ENCODE measurements at places on chromosomes 5 and 9. TPM values are rescaled to one million over a fixed set of nuclear protein-coding genes. Genes with fewer than 3 reads are reported as not detected.

DNA sequence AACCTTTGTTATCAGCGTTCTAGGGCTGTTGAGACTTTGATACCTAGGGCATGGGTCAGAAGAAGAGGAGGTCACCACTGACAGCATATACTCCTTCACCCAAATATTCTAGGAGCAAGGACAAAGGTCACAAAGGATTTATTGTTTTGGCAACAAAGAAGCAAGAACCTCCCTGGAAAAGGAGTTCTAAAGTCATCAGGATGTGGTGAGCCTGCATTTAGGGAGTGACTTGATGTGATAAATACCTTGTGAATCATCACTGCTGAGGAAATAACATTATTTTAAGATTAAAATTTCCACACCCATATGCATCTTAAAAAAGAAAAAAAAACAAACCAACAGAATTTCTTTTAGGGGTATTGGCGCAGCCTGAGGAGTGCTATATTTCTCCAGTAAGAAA is 13.9 kb downstream of the IFNA1 start:
- no peak for DNase-seq

Gene GMCL2
- total RNA-seq, result not detected

DNA sequence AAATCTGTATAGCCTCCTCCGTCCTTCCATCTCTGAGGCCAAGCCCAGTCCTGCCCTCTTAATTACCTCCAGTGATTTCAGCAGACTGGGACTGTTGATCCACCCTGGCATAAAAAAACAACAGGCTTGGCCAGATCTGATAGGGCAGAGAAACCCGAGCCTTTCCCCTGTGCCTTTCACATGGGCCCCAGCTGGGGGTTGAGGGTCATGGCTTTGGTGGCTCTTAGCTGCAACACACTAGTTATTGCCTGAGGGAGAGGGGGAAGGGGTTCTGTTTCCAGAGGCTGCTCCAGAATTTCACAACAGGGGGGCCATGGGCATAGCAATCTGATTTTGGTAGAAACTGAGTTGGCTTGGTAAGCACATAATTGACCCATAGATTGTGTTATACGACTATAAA is 21.2 kb upstream of the PANK3 start:
- DNase-seq, result no peak

DNA sequence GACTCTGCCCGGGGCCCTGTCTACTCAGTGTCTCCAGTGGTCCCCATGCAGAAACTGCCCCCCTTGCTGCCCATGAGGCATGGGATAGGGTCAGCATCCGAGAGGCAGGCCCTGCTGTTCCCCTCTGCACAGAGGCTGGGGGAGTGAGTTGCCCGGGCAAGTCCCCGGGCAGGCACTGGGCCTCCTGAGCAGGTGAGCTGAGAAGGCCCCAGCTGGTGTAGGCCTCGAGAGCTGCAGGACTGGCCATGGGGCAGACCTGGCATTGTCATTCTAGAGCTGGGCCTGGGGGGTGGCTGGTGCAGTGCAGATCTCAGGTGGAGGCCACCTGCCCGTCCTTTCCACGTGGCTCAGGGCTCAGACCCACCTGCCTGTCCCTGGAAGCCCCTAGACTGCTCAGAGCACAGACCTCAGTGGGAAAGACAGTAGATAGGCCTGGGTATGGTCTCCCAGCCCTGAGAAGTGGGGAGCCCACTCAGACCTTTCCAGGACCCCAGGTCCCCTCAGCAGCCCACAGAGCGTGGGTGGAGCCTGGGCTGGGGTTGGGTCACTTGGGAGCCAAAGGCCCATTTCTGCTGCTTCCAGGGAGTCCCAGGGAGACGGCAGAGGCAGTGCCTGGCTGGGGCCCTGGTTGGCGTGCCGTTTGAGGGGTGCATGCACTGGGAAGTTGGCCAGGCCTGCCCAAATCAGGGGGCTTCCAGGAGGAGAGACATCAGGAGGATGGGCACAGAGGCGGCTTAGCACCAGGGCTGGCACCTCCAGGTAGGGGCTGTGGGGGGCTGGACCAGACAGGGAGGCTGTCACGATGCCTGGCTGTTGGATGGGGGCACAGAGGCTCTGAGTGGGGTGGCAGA is 4.8 kb upstream of the NOTCH1 start:
- DNase-seq, result no peak

Gene COL15A1
- 0.23 TPM for total RNA-seq

DNA sequence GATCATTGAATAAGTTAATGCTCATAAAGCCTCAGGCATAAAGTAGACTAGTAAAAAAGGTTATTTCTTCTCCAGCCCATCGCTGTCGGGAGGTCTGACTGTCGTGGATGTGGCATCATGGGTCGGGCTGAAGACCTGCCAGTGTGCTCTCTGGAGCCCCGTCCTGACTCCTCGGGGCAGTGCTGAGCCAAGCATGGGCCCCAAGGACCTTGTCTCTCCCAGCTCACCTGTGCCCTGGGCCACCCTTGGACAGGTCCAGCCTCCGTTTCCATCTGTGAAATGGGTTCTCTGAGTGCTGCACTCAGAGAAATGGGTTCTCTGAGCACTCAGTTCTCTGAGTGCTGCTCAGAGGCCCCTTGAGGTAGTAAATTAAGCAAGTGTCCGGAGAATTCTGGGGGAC is 269.0 kb downstream of the GADD45G start:
- no peak for DNase-seq

- DNase-seq, result no peak
These were observed 205.2 kb downstream of the AGTPBP1 start for GRCh38 chr9:85536514-85536913.

Gene NEUROG1
- total RNA-seq, result not detected

Gene KCNV2
- not detected for total RNA-seq

DNA sequence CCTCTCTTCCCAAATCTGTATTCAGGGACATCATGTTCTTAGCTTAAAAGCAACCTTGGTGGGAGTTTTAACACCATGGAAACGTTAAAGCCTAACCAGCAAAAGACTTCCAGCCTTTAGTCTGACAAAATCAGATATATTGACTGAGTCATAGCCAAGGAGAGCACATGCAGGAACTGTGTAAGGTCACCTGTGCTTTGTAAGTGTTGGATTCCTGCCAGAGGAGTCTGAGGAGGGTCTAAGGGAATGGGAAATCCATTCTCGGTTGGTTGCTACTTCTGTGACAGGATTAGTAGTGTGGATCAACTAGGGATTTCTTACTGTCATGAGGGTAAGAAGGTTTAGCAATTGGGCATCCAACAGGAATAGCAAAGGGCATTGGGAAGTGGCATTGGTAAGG is 142.0 kb upstream of the CHD1 start:
- DNase-seq, result no peak

DNA sequence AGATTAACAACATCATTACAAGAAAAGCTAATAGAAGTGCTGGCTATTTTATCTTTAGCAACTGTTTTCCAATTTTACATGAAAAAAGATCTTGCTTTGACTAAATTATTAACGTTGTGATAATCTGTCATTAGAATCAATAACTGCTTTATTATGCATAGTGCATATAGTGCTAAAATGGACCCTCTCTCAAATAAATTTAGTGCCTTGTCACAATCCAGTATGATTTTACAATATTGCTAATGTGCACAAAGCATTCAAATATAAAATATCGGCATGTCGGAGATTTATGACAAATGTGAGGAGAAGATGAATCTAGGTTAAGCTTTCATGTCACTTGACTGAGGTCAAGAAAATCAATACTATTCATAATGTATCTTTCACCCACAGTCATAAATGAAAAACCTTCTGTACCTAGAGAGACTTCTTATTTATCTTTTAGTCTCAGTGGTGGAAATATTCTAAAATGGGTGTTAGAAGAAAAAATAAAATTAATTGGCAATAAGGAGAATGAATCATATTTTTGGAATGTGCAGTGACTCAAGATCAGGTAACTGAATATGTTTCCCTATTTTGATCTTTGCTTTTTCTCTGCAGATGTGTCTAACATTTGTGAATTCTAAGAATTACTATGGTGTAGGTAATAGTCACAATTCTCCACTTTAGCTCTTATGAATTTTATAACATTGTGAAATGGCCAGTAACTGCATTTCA is 672.9 kb upstream of the GRAMD2B start:
- no peak for DNase-seq

DNA sequence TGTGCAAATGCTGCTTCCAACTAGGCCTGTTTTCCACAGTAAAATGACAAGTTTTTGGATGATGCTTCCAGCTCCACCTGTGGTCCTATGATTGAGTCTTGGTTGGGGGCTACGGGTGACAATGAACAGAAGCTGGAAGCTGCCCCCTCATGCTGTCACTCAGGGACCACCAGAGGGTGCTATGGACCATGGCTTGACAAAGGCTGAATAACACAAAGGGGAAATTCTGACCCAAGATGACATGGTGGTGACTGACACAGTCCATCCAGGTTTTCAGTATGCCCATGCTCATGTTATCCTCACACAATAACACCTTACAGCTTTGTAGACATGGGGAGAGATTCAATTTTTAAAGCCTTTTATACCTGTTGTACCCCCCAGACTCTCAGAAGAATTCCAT is 23.9 kb upstream of the SAP30L start:
- no peak for DNase-seq

- DNase-seq, result no peak
These were observed 144.5 kb downstream of the UNC13B start for GRCh38 chr9:35306283-35306682.

- DNase-seq, result no peak
These were observed 117.9 kb upstream of the IRX4 start for GRCh38 chr5:2000591-2000990.

Gene SPEF2
- total RNA-seq, result 31.2 TPM

GRCh38 chr9:96188571-96188970 is 113.4 kb downstream of the HSD17B3 start:
- no peak for DNase-seq

GRCh38 chr5:81068635-81069034 is 108.5 kb downstream of the RASGRF2 start:
- DNase-seq, result no peak

Gene OMD
- not detected for total RNA-seq

Gene PCDHB11
- total RNA-seq, result not detected

DNA sequence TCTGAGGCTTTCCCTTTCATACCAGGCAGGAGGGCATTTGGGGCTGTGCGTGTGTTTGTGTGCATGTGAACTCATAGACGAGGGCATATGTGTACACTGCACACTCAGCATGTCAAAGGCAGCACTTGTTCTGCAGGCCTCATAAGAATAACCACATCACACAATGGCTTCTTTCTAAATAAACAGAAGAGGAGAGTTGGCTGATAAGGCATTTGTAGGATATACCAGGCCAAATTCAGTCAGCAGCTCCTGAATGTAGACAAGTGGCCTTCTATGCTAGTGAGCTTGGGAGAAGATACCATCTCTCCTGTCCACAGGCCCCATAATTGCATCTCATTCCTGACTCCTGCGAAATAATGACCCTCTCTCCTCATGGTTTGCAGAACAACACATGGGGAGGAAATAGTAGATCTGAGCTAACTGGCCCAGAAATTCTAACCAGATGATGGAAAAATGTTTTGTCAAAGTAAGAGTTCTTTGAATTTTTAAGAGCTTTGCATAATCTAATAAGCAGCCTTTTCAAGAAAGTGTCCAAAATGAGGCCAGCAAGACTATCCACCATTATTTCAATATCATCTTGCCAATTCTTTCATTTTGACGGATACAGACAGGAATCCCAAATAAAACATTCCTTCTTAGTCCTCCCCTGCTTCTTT is 60.5 kb upstream of the GAS1 start:
- DNase-seq, result no peak

DNA sequence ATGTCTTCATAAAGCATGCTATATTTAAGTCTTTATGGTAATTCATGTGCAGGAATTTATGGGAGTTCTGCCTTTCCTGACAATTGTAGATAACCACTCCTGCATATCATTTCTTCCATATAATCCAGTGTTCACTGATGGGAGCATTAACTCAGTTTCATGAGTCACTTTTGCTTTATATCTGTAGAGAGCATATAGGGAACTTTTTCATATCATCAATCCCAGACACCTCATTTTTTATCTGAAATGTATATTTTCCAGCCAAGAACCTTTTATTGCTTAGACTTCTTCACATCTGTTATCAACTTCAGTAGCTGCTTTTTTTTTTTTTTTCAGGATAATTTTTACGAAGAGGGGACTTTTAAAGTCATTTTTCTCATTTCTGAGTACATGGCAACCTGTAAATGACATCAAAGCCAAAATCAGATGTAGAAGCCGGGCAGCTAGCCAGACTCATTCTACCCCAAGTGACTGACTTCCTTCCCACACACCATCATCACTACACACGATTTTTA is 41.1 kb downstream of the NFX1 start:
- no peak for DNase-seq

DNA sequence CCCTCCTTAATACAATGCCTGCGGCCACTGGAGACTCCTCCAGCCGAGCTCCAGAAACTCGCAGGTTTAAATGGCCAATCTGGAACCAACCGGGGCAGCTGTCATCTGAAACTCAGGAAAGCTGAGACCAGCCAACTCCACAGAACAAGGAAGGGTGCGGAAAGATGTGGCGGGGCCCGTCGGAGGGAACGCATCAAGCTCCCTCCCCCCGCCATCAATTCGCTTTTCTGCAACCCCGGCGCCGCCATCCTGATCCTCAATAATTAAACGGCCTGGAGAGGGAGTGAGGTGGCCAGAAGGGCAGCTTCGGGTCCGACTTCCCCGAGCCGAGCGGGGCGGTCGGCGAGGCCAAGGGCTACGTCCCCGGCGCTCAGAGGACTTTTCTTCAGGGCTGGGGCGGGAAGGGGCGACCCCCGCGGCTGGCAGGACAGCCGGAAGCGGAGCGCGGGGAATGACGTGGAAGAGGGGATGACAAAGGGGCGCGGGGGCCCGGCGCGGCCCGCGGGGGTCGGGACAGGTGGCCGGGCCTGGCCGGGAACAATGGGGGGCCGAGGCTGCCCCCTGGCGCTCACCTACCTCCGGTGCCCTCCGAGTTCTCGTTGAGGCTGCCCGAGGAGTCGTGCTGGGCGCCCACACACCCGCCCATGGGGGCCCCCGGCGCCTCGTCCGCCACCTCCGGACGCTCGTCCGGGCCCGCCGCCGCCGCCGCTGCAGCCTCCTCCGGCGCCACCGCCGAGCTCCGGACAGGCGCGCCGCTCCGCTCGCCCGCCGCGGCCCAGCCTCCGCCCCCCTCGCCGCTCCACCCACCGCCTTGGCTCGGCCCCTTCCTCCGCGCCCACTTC is at the start of gene UBTD2:
TSS of gene UBTD2 (minus strand) at position 745 of the 842 bp plus-strand sequence. CDS start at position 646, 99 bp downstream.
- DNase-seq, result peak; percentile 78

Gene PRRX2
- total RNA-seq, result not detected

DNA sequence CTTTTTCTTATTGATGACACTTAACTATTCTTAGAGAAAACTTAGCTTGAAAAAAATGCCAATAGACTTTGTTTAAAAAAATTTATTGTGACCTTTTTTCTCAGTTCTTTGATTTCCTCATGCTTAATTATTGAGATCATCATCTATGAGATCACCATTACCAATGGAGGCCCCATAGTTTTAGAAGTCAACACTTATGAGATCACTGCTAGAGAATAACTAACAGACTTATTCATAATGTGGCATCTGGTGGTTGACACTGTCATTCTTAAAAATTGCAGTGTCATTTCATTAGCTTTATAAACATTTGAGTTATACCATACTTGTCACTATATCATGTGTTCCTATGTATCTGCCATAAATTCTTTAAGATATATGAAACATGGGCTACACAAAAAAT is 14.9 kb upstream of the FEM1C start:
- no peak for DNase-seq

Gene CD72
- 11.1 TPM for total RNA-seq

- DNase-seq, result peak; percentile 64
These were observed 568 bp downstream of the MACIR start for GRCh38 chr5:103258957-103259704.

All from activated naive CD4-positive, alpha-beta T cell treated with anti-CD3 and anti-CD28 coated beads, Interleukin-2, amount 50 U/mL, for 72 hours (primary cell).